ENCODE measurements at places on chromosomes 7 and 10.

- no peak for DNase-seq
These were observed 492.9 kb upstream of the FOXK1 start for GRCh38 chr7:4189131-4189570.

- DNase-seq = no peak
These were observed 35.0 kb downstream of the TNS3 start for GRCh38 chr7:47546733-47547494.

- DNase-seq = no peak
These were observed 12.8 kb downstream of the C7orf57 start for GRCh38 chr7:48048113-48048512.

- no peak for DNase-seq
These were observed 107.2 kb downstream of the HECTD2 start for GRCh38 chr10:91517394-91517793.

DNA sequence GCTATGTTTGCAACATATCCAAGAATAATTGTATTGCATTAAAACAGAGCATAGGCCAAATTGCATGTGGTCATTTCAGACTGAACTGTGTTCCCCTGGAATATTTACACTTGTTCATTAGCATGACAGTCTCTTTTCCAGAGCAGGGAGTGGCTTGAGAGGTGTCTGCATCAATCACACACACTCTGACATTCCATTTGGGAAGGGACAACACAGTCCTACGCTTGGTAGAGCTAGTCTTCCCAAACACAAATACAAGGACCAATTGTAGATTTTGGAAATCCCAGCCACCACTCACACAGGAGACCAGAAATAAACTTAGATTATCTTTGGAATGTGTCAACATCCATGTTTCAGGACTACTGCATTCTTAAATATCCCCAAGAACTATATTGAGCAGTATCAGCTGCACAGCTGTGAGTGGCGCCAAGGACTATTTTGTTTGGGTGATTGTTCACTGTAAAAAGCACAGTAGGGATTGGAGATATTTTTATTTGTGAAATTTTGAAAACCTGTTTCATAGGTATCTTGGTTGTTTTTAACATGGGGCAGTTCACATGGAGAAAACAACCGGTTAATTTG is 93.6 kb upstream of the PRR15 start:
- no peak for DNase-seq

DNA sequence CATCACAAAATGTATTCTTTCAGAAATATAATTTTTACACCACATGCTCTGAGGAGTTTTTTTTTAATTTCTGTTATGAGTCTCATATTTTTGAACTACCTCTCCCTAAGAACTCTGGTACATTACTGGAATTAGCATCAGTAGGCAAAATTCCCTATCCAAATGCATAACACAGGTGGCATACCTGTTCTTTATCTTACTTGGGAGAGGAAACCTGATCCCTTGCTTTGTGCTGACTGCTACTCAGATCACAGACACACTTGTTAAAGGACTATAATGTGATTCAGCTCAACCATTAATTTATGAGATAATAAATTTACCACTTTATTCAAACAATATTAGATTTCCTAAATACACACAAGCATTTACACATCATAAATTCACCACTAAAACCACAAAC is 617.2 kb downstream of the GRM8 start:
- DNase-seq = no peak

DNA sequence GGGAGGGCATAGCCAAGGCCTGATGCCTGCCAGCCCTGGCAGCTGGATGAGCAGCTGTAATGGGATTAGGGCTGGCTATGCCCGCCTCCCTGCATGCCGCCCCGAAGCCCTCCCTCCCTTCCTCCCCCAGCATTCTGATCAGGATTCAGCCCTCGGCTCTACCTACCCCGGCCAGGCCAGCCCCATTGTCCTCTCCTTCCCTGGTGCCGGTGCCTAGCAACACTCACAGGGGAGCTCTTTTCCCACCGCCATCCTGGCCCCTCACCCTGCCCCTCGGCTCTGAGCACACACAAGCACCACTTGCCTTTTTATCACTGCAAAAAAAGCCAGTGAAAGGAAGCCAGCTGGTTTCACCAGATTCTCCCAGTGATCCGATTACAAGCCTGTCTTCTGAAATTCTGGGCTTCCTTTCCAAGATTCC is 9.0 kb upstream of the ADCYAP1R1 start:
- no peak for DNase-seq

Data from activated gamma-delta T cell (primary cell).